ENCODE measurements at places on chromosomes 1 and 21.

- no peak for DNase-seq
Measured at GRCh38 chr1:64948905-64949833, 17.2 kb downstream of the JAK1 start.

- DNase-seq: no peak
Measured at GRCh38 chr1:101757985-101758384, 238.7 kb downstream of the OLFM3 start.

DNA sequence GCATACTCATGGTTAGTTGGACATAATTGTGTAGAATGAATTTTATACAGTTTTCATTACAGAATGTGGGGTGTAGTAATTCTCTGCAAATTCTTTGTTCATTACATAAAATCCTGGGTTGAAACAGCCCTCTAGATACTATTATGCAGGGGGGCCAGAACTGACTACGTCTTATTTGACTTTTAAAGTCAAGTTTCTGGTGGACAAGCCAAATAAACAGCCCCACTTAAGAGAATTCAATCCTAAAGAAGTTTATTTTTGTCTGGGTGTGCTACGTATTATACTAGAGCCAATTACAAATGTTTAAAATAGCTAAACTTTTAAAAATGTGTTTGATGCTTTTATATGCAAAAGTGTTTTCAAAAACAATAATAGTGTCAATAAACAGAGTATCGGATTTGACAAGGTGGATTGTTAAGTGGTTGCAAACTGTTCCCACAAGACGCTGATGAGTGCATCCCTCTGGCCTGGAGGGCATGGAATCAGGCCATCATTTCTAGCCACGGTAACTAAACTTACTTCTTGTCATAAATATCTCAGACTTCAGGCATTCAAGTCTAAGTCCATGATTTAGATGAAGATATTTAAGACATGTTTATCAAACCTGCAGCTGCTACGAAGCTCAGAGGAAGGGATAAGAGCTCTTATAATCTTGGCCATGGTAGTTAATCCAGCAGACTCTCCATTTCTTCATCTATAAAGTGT is 646.3 kb downstream of the KIF26B start:
- no peak for DNase-seq

- DNase-seq: no peak
Measured at GRCh38 chr21:34511787-34512455, at the start of gene KCNE1. Gene KCNE1 (minus strand): TSS chr21:34512210. CDS start chr21:34449634, 62,576 bp downstream.

GRCh38 chr1:115082949-115083348 is 6.4 kb downstream of the TSPAN2 start:
- no peak for DNase-seq

DNA sequence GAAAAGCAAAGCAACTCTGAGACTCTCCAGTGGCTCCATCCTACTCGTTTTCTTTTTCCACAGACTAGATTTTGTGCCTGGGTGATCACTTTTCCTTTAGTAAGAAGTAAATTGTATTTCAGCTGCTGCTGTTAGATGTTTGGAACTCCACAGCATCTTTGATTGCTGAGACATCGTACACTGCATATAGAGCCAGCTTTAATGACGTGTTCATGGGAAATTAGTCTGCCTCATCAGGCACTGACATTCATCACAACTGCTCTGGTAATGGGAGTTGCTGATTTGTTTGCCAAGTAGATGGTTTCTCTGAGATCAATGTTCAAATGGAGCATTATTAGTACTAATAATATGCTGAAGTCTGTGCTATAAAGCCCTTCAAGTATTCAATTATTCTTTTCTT is 573.8 kb upstream of the NR5A2 start:
- no peak for DNase-seq

DNA sequence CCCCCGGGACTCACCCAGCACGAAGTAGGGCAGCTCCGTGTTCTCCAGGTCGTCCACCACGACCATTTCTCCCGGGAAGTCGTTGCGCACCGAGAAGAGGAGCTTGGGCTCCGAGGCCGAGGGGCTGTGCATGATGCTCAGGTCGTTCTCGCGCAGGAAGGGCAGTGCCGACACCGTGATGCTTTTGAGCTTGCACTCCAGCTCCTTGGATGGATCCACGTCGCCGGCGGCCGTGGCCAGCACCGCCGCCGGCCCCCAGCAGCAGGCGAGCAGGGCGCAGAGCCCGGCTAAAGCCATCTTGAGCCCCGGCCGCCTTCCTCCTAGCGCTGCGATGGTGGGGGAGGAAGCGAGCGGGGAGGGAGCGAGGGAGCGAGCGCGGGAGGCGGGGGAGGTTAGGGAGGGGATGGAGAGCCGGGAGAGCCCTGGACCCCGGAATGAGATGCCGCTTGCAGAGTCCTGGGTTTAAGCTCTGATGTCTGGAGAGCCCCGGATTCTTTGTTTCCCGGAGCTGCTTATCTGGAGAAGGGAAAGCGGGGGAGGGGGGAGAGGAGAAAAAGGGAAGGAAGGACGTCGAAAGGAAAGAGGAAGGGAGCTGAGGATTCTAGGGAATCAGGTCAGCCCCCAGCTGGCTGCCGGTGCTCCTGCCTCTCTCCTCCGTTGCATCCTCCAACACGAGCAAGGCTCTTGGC is at the start of gene ASTN1:
Gene ASTN1, minus strand, starts transcription at position 333 of the 689 bp plus-strand sequence. Its CDS starts 36 bp downstream, at position 297.
- DNase-seq: no peak

- no peak for DNase-seq
Measured at GRCh38 chr21:41973427-41973831, 19.6 kb upstream of the C2CD2 start.

GRCh38 chr1:91151702-91152101 is 129.9 kb upstream of the ZNF644 start:
- no peak for DNase-seq

GRCh38 chr1:74629283-74629682 is 44.3 kb downstream of the ERICH3 start:
- peak; percentile 3 for DNase-seq

DNA sequence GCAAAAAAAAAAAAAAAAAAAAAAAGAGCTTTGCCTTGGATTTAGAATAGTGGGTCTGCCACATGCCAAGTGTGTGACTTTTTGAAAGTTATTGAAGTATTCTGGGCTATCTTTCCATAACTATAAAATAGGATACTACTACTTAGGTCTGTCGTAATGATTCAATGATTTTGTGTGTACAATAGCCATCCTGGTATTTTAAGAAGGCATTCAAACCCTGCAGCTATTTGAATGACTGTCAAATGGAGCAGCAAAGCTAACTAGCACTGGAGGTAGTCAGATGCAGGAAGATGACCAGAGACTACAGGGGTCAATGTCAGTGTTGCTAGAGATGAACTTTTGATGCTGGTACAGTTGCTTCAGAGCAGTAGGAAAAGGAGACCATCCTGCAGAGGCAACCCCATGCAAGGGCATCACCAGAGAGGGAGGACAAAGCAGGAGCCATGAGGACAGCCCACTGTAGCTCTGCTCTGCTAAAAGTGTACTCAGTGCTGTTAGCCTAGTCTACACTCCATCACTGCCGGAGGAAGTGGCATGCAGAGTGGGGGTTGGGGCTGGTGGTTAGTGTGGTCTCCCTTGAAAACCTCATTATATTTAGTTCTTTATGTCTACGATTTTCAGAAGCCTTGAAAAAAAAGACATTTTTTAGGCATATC is 29.0 kb downstream of the DUSP10 start:
- DNase-seq: no peak

- DNase-seq: no peak
Measured at GRCh38 chr1:245990315-245991022, 516.6 kb downstream of the SMYD3 start.

GRCh38 chr1:25724201-25724600 is 75.8 kb upstream of the SELENON start:
- DNase-seq: no peak

- DNase-seq: no peak
Measured at GRCh38 chr1:184648856-184649201, 105.8 kb downstream of the EDEM3 start.

DNA sequence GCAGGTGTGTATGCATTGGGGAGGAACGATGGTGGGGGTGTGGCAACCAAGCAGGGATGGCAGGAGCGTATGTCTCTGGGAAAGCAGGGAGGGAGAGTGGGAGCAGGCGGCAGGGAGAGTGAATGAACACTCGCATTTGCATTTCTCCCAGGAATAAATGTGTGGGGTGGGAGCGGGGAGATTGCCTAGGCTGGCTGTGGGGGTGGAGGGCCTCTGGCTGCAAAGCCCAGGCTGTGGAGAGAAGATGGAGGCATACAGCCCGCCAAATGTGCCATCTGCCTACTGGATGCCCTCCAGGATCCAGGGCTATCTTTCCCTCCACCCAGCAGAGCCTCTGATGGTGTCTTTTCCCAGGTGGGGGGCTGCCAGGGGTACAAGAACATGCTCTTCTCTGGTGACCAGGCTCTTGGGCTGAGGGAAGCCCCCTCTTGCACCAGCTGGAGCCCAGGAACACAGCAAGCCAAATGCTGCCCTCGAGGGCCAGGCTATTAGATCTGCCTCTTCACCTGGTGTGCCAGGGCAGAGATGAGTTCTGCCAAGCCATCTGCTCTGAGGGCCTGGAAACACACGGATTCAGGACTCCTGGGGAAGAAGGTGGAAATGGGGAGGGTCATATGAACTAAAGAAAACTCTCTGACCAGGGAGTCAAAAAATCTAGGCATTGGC is 1.7 kb upstream of the OPTC start:
- peak; percentile 95 for DNase-seq

- DNase-seq: no peak
Measured at GRCh38 chr1:56868761-56869160, 14.2 kb downstream of the C8A start.

- DNase-seq: no peak
Measured at GRCh38 chr1:234706931-234707330, 97.0 kb upstream of the IRF2BP2 start.

GRCh38 chr1:62682531-62682930 is 5.7 kb downstream of the DOCK7 start:
- no peak for DNase-seq

- no peak for DNase-seq
Measured at GRCh38 chr1:13749543-13750341, 49.8 kb downstream of the PRDM2 start.

DNA sequence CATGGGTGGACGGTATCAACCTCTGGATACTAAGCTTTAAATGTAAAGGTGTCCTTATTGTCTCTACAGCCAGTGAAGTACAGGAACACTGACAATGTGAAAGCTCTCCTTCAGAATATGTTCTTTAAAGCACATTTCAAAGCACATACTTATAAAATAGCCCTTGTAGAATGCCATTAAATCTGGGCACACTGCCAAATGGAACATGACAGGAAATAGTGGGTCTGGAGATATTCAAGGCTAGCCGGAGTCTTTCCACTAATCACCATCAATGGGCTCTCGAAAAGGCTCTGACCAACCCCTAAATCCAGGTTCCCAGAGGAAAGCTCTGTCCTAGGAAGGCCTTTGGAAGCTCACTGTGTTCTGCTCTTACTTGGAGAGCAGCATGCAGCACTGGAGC is 46.6 kb downstream of the PLD5 start:
- DNase-seq: no peak

GRCh38 chr1:163162381-163162914 is 40.3 kb downstream of the RGS5 start:
- DNase-seq: no peak

DNA sequence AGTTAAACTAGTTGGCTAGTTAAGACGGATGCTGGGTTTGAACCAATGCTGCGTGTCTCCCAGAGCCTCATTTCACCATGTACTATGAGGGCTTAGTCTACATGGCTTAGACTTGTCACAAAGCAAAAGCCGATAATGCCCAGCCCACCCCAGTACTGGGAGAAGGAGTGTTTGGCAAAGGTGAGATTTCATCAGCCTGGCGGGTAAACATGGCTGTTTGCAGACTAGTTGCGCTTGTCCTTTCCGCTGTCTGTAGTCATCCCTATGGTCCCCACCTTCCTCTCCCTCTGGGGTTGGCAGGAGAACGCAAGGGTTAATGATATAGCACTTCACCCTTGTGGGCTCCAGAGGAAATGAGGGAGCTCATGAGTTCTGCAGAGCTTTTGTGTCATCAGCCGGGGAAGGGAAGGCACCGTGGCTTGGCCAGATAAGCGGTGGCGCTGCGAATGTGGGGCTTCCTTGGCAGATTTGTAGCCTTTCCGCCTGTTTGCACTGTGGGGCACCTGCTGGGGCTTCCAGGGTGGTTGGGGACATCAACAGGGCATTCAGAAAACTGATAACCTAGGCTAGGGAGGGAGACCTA is 29.2 kb downstream of the SOX13 start:
- no peak for DNase-seq

- DNase-seq: no peak
Measured at GRCh38 chr1:17955302-17956285, 152.0 kb upstream of the IGSF21 start.

- no peak for DNase-seq
Measured at GRCh38 chr1:29145739-29146437, 22.2 kb upstream of the TMEM200B start.

- DNase-seq: no peak
Measured at GRCh38 chr21:42236693-42237092, 17.8 kb downstream of the ABCG1 start.

GRCh38 chr1:58883888-58884482 is 100.1 kb upstream of the JUN start:
- no peak for DNase-seq

GRCh38 chr21:38821248-38821647 is 15.5 kb downstream of the ETS2 start:
- DNase-seq: no peak

GRCh38 chr1:40985875-40986274 is 6.4 kb downstream of the CTPS1 start:
- DNase-seq: no peak

DNA sequence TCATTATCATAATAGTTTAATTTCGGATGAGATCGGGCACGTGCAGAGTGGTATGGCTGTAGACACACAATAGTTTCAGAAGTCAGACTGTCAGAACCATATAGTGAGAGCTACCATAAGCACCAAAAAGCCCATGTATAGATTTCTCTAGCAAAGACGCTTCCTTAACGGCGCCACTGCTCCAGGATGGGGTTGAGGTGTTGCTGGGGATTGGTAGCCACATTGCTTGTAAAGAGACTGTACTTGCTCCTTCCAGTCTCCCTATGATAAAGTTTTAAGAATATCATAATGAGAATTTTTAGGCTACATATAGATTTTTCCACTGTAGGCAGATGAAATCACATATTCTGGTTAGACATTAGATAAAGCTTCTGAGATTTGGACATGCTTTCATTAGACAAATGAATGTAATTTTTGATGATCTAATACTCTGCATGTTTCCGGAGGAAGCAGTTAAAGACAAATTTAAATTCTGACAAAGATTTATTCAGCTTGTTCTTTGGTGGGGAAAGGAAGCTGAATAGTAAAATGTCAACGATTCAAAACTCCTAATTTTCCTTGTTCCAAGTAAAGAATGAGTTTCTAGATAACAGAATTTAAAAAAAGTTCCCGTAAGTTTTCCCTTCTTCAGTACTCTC is 77.7 kb downstream of the MAP3K7CL start:
- no peak for DNase-seq

All from NCI-H1694 (cell line).